A549 treated with DMSO at 1 μM for 4 hours (cell line): ENCODE measurements at places on chromosomes 12 and 14. TPM values are rescaled to one million over a fixed set of nuclear protein-coding genes. Genes with fewer than 3 reads are reported as not detected.

The RFX4 gene
- not detected in 5 replicates for total RNA-seq

The PIK3C2G gene
- total RNA-seq = not detected in 5 replicates

The CLEC4E gene
- 0.37 to 0.74 TPM (median 0.41 TPM) in 5 replicates for total RNA-seq

The PPFIA2 gene
- total RNA-seq = 0.03 TPM in 1 of 5 replicates, not detected in the others

The COX8C gene
- total RNA-seq = not detected in 5 replicates

The PARPBP gene
- total RNA-seq = 20.5 to 27.2 TPM (median 25.6 TPM) in 5 replicates
